ENCODE measurements at places on chromosomes 7 and 10. TPM values are rescaled to one million over a fixed set of nuclear protein-coding genes. Genes with fewer than 3 reads are reported as not detected.

GJD4 gene
- not detected for polyA plus RNA-seq

KCNIP2 gene
- 1.7 TPM for polyA plus RNA-seq

PRSS37 gene
- not detected for polyA plus RNA-seq

GCK gene
- polyA plus RNA-seq = 0.55 TPM

ENTPD7 gene
- polyA plus RNA-seq = 1.1 TPM

COL1A2 gene
- 48.3 TPM for polyA plus RNA-seq

NOC3L gene
- 12.3 TPM for polyA plus RNA-seq

MMRN2 gene
- polyA plus RNA-seq = 5.9 TPM

CASP7 gene
- polyA plus RNA-seq = 10.4 TPM

LRMDA gene
- 7.3 TPM for polyA plus RNA-seq

ARMS2 gene
- polyA plus RNA-seq = not detected

HMX2 gene
- not detected for polyA plus RNA-seq
